SK-N-SH (cell line): ENCODE measurements at places on chromosomes 1 and 21.

DNA sequence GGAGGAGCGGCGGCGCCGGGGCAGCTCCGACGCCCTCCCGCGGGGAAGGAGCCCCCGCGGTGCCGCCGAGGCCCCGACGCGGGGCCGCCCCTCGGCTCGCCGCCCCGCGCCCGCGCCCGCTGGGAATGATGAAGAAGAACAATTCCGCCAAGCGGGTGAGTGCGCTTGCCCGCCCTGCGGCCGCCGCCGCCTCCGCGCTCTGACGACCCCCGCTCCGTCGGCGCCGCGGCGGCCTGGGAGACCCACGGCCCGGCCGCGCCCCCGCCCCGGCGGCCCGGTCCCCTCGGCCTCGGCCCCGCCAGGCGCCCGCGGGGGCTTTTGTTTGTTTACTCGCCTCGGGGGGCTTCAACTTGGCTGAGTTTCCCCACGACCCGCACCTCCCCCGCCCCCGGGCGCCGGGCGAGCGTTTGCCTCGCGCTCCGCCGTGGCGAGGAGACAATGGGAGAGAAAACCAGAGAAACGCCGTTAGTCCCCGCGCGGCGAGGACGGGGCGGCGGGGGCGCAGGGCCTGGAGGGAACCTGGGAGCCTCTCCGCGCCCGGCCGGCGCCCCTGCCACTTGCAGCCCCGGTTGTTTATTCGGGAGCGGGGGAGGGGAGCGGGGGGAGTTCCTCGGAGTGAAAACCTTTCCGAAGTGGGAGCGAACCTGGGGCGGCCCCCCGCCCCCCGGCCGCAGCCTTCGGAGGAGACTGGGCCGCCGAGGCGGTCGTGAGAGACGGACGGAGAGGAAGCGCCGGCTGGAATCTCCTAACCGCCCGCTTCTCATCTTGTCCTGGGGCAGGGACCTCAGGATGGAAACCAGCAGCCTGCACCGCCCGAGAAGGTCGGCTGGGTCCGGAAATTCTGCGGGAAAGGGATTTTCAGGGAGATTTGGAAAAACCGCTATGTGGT lies 661 bp downstream of the PLEKHO1 start:
- DNase-seq = peak; percentile 71

- DNase-seq = no peak
Measured at GRCh38 chr1:78520216-78520615, 29.4 kb downstream of the PTGFR start.

- DNase-seq = no peak
Measured at GRCh38 chr1:78854556-78854955, 152.0 kb downstream of the ADGRL4 start.

- no peak for DNase-seq
Measured at GRCh38 chr1:178263341-178263740, 169.4 kb downstream of the RASAL2 start.

DNA sequence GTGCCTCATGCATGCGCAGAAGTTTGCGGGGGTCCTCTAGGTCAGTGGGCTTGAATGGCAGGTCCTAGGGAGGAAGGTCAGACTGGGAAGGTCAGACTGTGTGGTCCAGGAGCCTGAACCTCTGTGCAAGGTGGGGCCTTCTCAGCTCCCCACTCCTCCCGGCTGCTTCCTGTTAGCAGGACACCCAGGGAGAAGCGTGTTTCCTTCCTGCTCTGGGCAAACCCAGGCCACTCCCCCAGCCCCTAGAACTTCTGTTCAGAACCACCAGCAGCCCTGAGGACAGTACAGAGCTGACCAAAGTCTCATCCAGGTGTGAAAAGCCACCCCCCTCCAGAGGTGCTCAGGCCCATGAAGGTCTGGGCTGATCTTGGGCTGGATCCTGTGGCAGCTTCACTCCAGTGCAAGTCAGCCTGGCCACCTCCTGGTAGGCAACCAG lies 29.9 kb downstream of the NAV1 start:
- DNase-seq = no peak
